ENCODE measurements at places on chromosomes 7 and 10. TPM values are rescaled to one million over a fixed set of nuclear protein-coding genes. Genes with fewer than 3 reads are reported as not detected.

Gene BAZ1B
- 45.4 TPM for total RNA-seq

DNA sequence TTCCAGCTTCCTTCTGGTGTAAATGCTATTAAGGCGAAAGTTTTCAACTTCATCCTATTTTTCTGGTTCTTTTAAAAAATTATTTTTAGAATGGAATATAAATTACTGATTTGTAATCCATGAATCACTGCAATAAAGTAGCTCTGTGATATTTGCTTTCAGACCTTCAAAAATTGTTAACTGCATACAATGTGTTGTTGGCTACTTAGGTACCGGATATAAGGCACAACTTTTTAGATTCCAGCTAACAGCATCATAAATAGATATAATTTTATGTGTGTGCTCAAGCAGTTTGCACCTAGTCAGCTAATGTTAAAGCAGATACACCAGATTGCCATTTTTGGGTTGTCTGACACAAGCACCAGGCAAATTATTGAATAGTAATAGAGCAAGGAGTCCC is 58.7 kb downstream of the PON1 start:
- no peak overlapping the region for H3K27ac ChIP-seq
- no peaks in the 10 kb centered on the region for H3K27me3 ChIP-seq
- H3K4me1 ChIP-seq = no peaks in the 10 kb centered on the region
- no peak for DNase-seq
- H3K4me3 ChIP-seq = no peak overlapping the region

DNA sequence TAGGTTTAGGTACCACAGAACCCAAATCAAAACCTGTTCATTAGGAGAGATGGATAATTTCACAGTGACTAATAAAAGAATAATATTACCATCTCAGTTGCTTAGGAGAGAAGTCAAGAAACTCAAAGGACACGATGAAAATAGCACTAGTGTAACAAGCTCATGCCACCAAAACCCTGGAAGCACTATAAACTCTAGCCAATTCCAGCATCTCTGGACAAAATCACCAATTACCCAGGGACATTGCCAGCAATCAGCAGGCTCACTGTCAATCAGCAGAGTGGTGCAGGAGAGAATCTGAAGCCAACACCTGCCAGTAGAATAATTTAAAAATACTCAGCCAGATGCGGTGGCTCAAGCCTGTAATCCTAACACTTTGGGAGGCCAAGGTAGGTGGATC is 88.9 kb downstream of the ARMH3 start:
- H3K4me1 ChIP-seq = no peaks in the 10 kb centered on the region
- H3K27ac ChIP-seq = no peak overlapping the region
- no peaks in the 10 kb centered on the region for H3K27me3 ChIP-seq
- H3K4me3 ChIP-seq = no peak overlapping the region

DNA sequence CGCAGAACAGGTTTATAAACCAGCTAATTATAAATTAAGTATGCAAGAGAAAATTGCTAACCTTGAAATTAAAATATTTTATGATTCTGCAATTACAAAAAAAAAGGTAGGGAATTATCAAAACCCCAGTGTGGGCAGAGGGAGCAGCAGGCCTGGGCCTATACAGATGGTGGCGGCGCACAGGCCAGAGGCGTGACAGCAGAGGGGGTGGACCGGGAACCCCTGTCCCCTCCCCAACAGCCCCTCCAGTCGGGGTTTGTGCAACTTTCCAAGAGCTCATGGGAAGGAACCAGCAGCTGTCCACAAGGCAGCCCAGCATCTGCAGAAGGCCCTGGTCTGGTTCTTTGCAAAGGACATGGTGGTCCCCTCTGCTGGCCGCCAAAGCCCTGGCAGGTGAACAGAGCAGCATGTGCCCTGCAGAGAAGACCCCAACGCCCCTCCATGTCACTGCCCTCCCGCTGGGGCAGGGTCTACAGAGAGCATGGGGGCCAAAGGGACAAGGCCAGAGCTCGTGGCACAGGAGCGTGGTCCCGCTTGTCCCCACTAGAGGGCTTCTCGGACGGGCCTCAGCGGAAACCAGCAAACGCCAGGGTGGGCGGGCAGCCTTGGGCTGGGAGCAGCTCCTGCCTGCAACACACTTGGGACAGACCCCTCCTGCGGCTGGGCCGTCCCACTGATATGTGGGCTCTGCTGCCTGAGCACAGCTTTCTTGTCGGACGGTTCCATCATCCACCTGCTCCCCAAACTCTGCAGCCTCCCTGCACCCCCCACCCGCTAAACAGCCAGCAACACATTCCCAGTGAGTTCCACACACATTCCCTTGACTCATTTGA is 75.1 kb downstream of the EBF3 start:
- no peak overlapping the region for H3K27ac ChIP-seq
- H3K4me1 ChIP-seq = no peaks in the 10 kb centered on the region
- no peak for DNase-seq

DNA sequence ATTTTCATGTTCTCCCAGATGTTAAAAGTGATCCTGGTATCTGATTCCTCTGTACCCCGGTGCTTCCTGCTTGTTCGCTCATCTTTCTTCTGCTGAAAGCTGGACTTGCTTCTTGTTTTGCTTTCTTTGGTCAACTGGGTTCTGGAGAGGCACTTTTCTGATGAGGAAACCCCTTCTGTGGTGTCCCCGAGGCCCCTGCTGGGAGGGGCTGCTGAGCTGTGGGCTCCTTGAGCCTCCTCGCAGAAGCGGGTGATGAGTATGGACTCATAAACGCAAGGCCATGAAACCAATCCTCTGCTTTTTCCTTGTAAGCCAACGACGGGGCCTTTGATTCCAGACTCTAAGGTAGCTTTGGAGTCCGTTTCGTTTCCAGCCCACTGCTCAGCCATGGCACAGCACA is 7.8 kb downstream of the WIPI2 start:
- H3K27ac ChIP-seq = no peak overlapping the region
- no peaks in the 10 kb centered on the region for H3K36me3 ChIP-seq
- H3K4me3 ChIP-seq = no peak overlapping the region
- H3K27me3 ChIP-seq = no peaks in the 10 kb centered on the region

DNA sequence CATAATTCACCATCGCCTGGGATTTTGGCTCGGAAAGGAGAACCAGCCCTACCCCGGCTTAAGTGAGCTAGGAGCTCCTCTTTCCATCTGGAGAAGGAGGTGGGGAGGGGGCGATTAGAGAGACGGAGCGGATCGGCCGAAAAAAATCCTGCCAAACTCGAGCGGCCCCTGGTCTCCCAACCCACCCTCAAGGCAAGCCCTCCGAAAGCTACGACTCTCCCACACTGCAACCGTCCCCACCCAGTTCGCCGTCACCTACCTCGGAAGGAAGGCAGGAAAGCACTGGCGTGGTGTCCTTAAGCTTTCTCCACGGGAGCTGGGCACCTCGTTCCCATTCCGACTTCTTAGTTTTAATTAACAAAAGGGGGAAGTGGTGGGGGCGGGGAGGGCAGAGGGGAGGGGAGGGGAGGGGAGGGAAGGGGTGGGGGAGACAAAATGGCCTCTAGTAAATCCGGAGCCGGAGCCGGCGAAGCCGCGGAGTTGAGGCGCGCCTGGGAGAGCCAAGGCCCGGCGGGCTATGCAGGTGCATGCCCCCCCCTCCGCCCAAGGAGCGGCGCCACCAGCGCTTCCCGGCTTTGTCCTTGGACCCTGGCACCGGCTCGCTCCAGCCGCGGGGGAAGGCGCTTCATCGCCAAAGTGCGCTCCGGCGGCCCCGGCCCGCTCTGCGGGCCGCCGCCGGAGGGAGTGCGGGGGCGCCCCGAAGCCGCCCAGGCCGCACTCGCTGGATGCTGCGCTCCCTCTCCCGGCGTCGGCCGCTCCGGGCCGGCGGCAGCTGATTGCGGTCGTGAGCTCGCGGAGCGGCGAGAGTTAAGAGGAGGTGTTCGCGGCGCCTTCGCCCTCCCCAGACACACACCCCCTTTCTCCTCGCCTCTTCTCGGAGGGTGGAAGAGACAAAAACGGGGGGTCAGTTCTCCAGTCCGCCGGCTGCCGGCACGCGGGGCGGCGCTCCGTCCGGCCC is at the start of gene LRRC4:
TSS of gene LRRC4 (minus strand) at position 784 of the 958 bp plus-strand sequence. CDS start 797 bp downstream, outside the sequence.
- no peak for DNase-seq
- no peaks in the 10 kb centered on the region for H3K27me3 ChIP-seq
- peaks cover 42% of the 10 kb centered on the region for H3K4me1 ChIP-seq
- no peaks in the 10 kb centered on the region for H3K36me3 ChIP-seq
- peak within 1 kb of the TSS; percentile 58 for H3K4me3 ChIP-seq
- H3K27ac ChIP-seq = peak within 1 kb of the TSS; percentile 50

Gene DMTF1
- 86.9 TPM for total RNA-seq

- H3K4me3 ChIP-seq = no peak overlapping the region
- no peaks in the 10 kb centered on the region for H3K36me3 ChIP-seq
- no peak for DNase-seq
Measured at GRCh38 chr7:156554488-156554887, 86.1 kb upstream of the RNF32 start.

DNA sequence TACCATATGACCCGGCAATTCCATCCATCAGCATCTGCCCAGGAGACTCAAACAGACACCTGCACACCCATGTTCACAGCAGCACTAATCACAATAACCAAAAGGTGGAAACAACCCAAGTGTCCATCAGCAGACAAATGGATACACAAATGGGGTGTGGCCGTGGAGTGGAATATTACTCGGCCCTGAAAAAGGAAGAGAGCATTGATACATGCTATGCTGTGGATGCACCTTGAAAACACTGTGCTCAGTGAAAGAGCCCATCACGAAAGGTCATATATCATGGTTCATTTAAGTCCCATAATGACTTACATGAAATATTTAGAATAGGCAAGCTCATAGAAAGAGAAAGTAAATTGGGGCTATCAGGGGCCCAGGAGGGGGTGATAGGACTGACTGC is 57.5 kb upstream of the DNAAF5 start:
- no peak for DNase-seq
- H3K36me3 ChIP-seq = no peaks in the 10 kb centered on the region
- peaks cover 37% of the 10 kb centered on the region for H3K4me1 ChIP-seq
- H3K27ac ChIP-seq = peak overlapping the region; percentile 81
- H3K4me3 ChIP-seq = no peak overlapping the region

DNA sequence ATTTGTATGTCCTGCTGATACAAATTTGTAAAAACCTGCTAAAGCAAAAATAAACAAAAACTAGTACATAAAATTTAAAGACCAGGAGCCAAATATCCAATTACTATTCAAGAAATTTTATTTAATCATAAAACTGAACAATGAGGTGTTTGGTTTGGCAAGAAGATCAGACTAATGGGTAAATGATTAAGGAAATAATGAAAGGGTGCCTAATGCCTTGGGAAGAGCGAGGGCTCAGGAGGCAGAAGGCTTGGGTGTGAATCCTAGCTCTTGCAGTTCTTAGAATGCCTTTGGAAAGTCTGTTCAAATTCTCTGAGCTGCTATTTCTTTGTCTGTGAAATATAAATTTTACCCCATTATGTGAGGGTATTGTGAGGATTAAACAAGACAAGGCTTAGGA is 32.4 kb downstream of the NAPEPLD start:
- no peak overlapping the region for H3K27ac ChIP-seq
- no peaks in the 10 kb centered on the region for H3K27me3 ChIP-seq
- no peaks in the 10 kb centered on the region for H3K4me1 ChIP-seq
- DNase-seq = no peak
- peaks cover 14% of the 10 kb centered on the region for H3K36me3 ChIP-seq

Gene H2BK1
- total RNA-seq = not detected

Gene MYPN
- total RNA-seq = not detected

DNA sequence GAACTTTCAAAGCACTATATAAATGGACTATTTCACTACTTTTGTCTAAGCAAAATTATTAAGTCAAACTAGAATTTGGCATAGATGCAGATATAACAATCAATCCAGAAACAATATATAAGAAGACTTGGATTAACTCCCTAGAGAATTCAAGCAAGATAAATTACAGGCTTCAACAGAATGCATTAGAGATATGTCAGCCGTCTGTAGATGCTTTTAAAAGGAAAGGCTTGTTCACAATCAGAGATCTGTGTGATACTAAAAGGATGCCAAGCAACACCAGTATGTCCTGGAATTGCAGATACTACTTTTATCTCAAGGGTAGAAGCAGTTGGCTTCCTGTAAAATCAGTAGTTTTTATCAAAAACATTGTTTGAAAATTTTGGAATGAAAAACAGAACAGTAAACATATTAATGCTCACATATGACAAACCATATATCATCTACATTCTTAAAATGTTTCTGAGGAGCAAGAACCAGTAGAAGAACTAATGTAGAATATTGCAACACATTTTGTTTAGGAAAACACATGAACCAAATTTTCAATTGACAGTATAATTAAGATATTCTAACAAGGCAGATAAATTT is 947.9 kb upstream of the LRRN3 start:
- H3K27ac ChIP-seq = no peak overlapping the region
- no peaks in the 10 kb centered on the region for H3K27me3 ChIP-seq
- no peaks in the 10 kb centered on the region for H3K36me3 ChIP-seq
- DNase-seq = no peak
- H3K4me1 ChIP-seq = no peaks in the 10 kb centered on the region
- no peak overlapping the region for H3K4me3 ChIP-seq

GRCh38 chr10:89700923-89701241 is 508 bp upstream of the KIF20B start:
- H3K27me3 ChIP-seq = no peaks in the 10 kb centered on the region
- H3K4me1 ChIP-seq = peaks cover 16% of the 10 kb centered on the region
- peak overlapping the region; percentile 62 for H3K4me3 ChIP-seq
- H3K36me3 ChIP-seq = no peaks in the 10 kb centered on the region

Gene FGFBP3
- total RNA-seq = 0.74 TPM

DNA sequence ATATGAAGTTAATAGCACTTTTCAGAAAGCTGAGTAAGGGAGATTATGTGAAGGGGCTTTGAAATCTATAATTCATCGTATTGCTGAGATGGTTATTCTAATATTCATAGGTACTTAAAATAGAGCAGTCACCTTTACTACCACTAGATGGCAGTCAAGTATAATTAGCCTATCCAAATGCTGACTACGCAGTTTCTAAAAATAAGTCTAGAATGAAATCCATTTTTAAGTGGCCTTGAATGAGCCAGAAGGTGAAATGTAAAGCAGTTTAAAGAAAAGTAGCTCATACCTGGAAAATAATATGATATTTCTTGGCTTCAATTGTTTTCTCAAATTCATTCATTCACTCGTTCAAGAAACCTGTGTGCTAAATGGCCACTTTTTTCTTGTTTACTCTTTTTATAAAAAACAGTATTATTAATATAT is 1277.1 kb downstream of the GATA3 start:
- no peaks in the 10 kb centered on the region for H3K36me3 ChIP-seq
- no peaks in the 10 kb centered on the region for H3K27me3 ChIP-seq
- H3K27ac ChIP-seq = no peak overlapping the region
- H3K4me3 ChIP-seq = no peak overlapping the region

DNA sequence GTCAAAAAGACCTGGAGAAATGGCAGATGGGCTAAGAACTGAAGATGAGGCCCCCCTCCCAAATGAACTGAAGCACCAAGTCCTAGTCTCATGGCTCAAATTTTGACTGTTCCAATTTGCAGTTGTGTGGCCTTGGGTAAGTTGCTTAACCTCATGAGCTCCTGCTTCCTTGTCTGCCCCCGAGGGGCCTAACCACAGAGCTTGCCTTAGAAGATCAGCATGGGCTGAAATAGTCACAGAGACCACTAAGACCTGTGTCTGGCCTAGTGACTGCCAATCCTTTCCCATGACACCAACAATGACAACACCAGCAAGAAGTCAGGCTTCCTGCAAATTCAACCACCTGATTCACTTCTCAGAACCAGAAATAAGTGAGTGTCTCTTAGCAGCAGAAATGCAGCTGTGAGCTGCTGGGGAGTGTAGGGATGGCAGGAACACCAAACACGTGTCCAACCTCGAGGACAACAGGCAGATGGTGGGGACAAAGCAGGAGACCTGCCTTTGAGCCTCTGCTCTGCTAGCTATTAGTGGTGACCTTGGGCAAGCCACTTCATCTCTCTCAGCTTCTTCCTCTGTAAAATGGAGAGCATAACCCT is 23.7 kb downstream of the CRHR2 start:
- H3K27me3 ChIP-seq = no peaks in the 10 kb centered on the region
- H3K36me3 ChIP-seq = no peaks in the 10 kb centered on the region
- H3K27ac ChIP-seq = no peak overlapping the region
- H3K4me3 ChIP-seq = no peak overlapping the region

Gene IRF5
- 15.0 TPM for total RNA-seq
